Activated CD8-positive, alpha-beta T cell treated with anti-CD3 and anti-CD28 coated beads, Interleukin-2, amount 10 ng/mL, durations not matched to agents 7 days and 5 days (primary cell): ENCODE measurements at places on chromosomes 7 and 10. TPM values are rescaled to one million over a fixed set of nuclear protein-coding genes. Genes with fewer than 3 reads are reported as not detected.

MBLAC1 gene
- 4.3 TPM for total RNA-seq

DNA sequence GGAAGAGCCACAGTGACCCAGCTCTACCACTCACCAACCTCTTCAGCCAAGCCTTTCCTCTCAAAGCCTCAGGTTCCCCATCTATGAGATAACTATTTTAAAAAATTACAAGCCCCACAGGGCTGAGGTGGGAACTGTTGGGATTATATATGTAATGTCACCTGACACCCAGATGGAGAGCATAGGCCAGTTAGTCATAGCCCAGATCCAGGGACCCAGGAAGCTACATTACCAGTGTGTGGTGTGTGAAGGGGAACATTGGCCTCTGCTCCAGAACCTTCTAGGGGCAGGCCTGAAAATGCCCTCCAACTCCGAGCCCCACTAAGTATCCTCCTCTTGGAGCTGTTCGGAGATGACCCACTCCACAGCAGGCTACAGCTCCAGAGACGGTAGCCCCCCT lies 162.4 kb downstream of the NRF1 start:
- DNase-seq, result no peak

LDB3 gene
- total RNA-seq, result not detected

DNA sequence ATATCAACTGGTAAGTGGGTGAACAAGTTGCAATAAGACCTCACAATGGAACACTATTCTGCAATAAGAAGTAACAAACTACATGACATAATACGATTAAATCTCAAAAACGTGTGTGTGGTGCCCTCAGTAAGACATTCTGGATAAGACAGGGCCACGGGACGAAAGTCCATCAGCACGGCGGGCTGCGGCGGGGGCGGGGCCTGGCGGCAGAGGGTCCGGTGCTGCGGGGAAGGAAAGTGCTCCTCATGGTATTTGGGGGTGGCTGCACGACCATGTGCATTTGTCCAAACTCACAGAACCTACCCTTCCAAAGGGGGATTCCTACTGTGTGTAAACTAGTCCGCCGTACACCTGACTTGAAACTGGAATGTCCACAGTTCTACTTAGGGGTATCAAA lies 341.8 kb downstream of the TCERG1L start:
- no peak for DNase-seq

INMT gene
- total RNA-seq, result not detected

SYT15B gene
- total RNA-seq, result 0.32 TPM

NODAL gene
- total RNA-seq, result not detected

PDZD7 gene
- 0.50 TPM for total RNA-seq

CYP26C1 gene
- 0.11 TPM for total RNA-seq

PRRT4 gene
- not detected for total RNA-seq

DNA sequence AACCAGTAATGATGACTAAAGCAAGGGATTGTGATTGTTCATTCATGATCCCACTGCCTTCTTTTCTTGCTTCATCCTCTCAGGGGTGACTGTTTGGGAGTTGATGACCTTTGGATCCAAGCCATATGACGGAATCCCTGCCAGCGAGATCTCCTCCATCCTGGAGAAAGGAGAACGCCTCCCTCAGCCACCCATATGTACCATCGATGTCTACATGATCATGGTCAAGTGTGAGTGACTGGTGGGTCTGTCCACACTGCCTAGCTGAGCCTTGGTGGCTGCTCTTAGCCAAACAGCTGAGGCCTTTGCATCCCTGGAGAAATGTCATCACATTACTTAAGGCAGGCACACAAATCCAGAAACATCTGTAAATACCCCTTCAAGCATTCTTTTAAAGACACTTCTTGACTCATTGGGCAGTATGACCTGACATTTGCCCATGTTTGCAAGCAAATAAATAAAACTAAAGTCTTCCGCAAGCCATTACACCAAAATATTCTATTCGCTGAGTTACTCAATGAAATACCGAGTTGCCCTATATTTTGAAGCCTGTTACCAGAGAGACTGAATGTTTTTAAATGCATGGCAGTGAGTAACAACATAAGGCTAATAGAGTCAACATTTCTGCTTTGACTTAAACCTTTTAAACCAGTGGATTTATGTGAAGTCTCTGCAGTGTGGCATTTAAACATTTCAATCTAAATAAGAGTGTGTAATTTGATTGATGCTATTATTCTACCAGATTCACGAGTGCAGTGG lies 166.3 kb upstream of the LANCL2 start:
- no peak for DNase-seq
